T-cell (primary cell): ENCODE measurements at places on chromosomes 6 and 20.

- no peak for DNase-seq
These were observed 97.4 kb upstream of the JARID2 start for GRCh38 chr6:15148356-15148946.

DNA sequence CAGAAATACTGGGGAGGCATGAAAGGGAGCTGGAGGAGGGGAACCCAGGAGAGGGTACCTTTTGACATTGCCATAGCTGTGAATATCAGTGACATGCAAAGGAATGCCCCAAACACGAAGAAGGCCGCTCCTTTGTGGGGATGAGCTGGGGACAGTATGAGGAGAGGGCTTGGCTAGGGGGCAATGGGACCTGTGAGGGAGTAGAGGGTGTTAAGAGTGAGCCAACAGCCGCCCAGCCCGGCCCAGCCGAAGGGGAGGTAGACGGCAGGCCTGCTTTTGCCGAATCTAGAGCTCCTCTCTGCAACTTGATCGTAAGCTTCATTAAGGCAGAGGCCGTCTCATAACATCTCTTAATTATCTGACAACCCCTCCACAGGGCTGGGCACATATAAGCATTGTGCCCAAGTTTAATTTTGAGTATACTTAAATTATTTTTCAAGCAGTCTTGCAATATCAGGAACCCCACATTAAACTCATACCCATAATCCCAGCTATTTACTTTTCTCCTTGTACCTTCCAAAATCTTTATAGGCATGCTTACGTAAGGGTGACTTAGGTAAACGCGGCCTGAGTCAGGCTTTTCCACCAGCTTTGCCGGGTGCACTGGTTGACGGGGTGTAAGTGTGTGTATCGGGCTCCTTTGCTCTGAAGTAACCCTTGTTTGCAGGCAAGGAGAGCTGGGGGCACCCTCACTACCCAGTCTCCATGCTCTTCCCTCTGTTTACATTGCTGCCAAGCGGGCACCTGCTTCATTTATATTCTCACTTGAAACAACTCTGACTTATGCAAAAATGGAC, 24.9 kb upstream of the VEGFA start:
- no peak for DNase-seq

- DNase-seq, result no peak
These were observed 14.8 kb downstream of the FAXC start for GRCh38 chr6:99334526-99335127.

DNA sequence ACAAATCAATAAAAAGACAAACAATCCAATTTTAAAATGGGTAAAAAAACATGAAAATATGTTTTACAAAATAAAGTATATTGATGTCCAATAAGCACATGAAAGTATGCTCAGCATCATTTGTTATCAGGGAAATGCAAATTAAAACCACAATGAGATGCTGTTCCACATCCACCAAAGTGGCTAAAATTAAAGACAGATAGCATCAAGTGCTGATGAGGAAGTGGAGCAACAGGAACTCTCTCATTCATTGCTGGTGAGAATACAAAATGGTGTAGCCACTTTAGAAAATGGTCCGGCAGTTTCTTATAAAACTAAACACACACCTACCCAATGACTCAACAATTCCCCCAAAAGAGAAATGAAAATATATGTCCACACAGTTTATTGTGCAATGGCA, 42.3 kb upstream of the CST7 start:
- DNase-seq, result no peak

DNA sequence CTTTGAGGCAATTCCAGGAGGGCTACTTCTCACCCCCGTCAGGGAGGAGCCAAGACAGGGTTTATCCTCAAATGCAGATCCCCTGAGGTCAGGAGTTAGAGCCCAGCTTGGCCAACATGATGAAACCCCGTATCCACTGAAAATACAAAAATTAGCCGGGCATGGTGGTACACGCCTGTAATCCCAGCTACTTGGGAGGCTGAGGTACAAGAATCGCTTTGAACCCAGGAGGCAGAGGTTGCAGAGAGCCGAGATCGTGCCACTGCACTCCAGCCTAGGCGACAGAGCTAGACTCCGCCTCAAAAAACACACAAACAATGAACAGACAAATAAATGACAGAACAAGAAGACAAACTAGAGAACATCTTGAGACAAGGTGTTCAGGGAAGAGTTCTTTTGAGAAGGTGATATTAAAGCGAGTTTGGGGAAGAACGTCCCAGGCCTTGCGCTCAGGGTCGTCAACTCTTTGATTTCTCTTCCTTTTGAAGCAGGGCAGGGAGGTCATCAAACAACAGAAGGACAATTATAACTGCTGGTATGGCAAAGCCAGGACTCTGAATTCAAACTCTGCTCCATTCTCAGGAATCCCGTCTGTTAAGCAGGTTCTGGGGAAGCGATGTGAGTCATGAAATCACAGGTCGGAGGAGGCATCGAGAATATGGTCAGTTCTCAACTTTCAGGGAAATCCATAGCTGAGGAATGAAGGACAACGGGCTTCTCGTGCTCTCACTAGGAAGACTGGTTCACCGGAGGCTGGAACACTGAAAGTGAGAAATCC, 1.4 kb upstream of the RALY start:
- no peak for DNase-seq

- no peak for DNase-seq
These were observed 64.2 kb downstream of the LAMP5 start for GRCh38 chr20:9578594-9578993.

DNA sequence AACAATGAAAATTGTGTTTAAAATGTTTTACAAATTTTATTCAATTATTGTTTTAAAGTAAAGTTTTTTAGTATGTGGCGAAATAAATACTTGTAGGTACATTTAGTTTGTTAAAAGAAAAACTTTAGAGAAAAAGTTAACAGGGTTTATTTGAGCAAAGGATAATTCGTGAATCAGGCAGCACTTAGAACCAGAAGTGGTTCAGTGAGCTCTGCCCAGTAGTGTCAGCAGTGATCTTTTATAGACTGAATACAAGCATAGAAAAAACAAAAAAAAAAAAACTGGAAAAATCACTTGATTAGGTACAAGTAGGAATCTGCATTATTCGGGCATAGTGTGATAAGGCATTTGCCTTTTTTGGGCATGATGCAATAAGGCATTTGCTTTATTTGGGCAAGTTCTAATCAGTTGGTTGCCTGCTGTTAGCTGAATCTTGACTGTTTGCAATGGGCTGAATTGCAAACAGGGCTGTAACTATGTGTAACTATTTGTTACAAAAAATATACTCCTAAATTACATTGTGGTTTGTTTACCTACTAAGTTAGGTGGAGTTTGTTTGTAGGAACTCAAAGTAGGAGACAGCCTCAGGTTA, 122.9 kb upstream of the MMS22L start:
- no peak for DNase-seq

DNA sequence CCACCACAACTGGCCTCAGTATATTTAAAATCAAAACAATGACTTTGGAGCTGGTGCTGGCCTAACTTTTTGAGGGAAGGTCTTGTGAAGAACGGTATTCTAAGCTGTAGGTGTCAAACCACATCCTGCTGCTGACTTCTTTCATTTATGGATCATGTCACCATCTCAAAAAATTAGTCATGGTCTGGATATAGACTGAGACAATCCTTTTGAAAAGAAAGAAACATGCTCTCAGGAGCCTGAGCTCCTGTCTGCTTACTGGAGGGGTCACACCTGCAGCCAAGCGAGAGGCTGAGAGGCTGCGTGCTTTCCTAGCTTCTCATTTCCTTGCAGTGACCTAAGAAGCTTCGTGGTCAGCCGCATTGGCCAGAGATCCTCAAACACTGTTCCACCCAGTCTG, 55.2 kb downstream of the TIAM2 start:
- no peak for DNase-seq

- no peak for DNase-seq
These were observed 2.1 kb downstream of the APOBEC2 start for GRCh38 chr6:41055149-41055548.

DNA sequence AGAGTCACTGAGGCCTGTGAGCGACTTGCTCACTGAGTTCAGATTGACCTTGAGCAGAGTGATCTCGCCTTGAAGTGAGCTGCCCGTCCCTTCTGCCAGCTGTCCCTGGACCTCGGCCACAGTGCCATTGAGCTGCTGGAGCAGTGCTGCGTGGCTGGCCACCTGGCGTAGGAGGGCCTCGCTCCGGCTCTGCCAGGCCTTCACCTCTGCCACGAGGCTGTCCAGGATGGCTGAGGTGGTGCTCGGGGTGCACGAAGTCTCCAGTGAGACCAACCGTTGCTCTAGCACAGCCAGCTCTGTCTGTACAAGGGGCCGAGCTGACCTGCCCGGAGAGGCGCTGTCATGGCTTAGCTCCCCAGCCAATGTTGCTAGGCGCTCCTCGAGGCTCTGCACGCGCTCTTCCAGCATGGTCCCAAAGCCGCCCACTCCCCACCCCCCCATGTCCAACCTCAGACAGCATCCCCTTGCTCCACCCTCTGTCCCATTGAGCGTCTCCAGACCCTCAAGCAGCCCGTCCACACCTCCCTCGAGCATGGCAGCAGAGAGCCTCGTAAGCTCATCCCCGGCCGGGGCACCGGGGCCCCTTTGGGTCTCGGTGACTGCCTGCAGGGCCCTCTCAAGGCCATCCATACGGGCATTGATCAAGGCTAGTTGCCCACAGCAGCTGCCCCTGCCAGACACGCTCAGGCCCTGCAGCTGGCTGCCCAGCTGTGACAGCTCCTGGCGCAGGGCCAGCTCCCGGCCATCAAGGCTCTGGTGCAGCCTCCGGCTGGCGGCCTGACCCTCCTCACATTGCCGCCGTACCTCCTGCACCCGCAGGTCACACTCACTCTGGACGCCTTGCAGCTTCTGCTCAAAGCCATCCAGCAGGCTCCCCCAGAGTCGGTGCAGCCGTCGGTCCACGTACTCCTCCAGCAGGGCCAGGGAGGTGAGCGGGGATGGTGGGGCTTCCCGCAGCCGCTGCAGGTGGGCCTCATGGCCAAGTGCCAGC, 4.6 kb downstream of the EMILIN3 start:
- no peak for DNase-seq

DNA sequence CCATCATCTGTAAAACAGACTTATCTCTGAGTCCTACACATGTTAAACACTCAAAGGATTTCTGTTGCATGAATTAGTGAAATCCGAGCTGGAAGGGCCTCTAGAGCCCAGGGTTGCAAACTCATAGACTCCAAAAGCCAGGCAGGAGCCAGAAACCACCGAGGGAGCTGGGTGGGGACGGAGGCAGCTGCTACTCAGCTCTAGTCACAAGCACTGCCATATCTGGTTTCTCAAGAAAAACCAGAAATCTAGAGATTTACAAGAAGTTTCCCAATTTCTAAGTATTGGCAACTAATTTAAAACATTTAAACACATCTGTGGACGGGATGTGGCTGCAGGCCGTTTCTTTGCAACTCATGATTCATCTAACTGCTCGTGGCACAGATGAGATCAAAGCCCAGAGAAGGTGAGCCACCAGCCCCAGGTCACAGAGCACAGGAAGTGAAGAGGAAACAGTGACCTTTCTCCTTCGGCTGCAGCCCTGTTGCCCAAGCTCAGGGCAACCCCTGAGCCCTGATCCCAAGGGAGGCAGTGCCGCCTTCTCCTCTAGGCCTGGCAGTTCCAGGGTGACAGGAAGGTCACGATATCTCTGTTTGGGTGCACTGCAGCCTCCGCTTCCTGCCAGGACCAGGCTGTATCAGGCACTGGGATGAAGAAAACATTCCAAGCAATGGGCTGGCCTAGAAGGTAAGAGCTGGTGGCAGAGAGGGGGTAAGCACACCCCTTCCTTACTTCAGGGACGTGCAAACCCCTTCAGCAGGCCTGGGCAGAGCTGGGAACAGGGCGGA, 26.4 kb upstream of the PTGIS start:
- no peak for DNase-seq

DNA sequence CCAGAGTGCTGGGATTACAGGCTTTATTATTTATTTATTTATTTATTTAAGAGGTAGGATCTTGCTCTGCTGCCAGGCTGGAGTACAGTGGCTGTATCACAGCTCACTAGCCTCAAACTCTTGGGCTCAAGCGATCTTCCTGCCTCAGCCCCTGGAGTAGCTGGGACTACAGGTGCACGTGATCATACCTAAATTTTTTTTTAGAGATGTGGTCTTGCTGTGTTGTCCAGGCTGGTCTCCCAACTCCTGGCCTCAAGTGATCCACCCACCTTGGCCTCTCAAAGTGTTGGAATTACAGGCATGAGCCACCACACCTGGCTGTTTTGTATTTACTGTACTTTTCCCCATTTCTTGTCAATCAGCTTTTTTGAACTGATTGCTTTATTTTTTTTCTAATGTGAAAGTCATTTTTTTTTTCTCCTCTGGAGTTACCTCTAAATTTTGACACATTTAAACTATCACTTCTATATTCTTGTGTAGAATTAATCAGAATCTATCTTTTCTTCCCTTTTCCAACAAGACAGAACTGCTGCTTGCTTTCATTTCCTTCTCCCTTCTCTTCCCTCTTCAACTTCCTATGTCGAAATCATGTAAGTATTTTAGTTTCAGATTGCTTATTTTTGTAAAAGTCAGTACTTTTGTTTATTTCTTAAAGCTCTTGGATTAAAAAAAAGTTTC, 12.0 kb downstream of the PANK2 start:
- DNase-seq, result no peak

DNA sequence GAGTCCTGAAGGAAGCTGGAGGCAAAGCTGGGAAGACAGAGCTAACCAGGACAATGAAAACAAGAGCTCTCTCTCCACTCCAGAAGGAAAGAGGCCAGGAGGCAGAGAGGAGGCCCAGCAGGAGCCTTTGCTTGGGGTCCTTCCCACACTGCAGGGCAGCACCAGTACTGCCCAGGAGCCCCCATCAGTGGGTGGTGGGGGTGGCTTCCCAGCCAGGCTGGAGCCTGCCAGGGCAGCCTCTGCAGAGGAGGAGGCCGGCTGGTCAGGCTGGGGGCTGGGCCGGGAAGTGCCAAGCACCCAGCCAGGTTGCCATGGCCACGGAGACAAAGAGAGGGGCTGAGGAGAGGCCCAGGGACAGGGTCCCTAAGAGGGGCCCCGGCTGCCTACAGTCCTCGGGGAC, 33.4 kb downstream of the PREX1 start:
- no peak for DNase-seq

DNA sequence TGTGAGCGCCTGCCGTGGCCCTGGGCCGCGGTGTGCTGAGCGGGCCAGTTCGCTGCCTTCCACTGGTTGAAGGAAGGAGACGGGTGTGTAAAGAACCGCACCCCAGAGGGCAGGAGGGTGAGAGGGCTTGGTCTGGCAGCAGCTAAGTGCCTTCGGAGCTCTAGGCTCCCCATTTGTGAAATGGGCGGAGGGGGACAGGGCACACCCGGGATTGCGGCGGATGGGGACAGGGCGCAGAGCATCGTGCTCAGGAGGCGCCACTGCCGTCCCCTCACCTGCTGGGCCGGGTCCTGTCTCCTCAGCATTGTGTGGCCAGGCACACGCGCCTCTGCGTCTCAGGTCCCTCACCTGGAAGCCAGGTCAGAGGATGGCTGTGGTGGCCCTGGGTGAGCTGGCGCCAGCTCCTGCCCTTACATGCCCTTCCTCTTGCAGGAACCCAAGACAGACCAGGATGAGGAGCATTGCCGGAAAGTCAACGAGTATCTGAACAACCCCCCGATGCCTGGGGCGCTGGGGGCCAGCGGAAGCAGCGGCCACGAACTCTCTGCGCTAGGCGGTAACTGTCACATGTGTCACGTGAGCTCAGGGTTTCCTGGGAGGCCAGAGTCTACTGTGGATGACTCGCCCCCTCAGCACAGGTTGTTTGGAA, 3.1 kb downstream of the ADRM1 start:
- no peak for DNase-seq
